ENCODE measurements at places on chromosomes 2 and 18.

GRCh38 chr18:7754725-7755181, 187.6 kb downstream of the PTPRM start:
- no peak for DNase-seq

GRCh38 chr18:3823073-3823472, 373.1 kb downstream of the TGIF1 start:
- DNase-seq: no peak

DNA sequence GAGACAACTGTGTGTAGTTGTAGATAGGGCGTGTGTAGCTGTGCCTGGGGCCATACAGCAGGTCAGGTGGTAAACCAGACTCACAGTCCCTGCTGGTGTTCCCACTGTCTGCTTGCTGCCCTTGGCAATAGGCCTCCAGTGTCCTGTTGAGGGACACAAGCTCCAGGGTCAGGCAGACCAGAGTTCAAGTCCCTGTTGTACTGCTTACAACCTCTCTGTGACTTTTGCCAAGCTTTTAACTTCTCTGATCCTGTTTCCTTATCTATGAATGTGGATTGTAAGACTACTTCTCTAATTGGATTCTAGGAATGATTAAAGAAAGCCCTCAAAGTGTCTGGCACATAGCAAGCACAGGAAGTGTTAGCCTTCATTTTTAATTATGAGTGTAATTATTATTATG, 68.6 kb downstream of the MERTK start:
- no peak for DNase-seq

DNA sequence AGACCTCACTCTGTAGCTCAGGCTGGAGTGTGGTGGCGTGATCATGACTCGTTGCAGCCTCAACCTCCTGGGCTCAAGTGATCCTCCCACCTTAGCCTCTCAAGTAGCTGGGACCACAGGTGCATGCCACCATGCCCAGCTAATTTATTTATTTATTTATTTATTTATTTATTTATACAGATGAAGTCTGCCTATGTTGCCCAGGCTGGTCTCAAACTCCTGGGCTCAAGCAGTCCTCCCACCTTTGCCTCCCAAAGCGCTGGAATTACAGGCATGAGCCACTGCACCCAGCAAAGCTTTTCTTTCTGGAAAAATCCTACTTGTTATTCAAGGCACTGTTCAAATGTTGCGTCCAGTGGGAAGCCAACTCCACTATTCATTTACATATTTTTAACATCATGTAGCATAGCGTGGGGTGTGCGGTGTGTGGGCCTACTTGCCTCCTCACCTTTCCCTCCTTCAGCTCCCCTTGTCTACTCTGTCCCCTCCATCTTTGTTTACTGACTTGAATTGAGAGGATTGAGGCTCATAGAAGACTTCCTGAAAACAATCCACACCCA, 6.8 kb upstream of the RHOB start:
- DNase-seq: no peak

GRCh38 chr2:165219481-165219880, 15.6 kb upstream of the SCN3A start:
- no peak for DNase-seq

- no peak for DNase-seq
Measured at GRCh38 chr18:22977847-22978701, 44.9 kb downstream of the RBBP8 start.

GRCh38 chr2:212548455-212548819, 9.8 kb upstream of the ERBB4 start:
- DNase-seq: no peak

GRCh38 chr2:42029171-42029570, 18.6 kb upstream of the PKDCC start:
- no peak for DNase-seq

DNA sequence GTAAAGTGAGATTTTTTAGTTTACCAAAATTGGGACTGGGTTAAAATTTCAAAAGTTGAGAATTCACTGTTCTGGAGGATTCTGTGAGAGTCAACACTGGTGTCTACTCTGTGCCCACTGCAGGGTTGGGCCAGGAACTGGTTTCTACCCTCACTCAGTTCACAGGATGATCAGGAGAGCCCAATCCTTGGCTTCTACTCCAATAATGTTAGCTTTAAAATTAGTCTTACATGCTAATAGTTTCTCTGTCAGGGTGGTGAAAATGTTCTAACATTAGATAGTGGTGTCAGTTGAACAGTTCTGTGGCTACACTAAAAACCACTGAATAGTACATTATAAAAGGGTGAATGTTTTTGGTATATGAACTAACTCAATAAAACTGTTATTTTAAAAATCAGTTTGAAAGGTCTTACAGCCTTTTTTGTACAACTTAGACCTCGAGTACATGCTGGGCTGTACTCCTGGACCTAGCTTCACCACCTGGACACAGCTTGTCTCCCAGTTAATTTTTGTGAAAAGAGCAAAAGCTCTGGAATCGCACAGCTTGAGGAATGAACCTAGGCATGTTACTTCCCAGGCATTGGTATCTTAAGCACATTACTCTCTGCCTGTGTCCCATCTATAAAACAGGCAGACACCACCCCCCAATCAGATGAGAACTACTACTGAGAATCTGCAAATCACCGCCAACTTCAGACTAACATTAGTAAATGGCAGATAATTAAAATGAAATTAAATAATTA, 44.4 kb downstream of the ACVR1 start:
- no peak for DNase-seq

GRCh38 chr2:133312038-133312729, 256.1 kb downstream of the NCKAP5 start:
- DNase-seq: no peak

DNA sequence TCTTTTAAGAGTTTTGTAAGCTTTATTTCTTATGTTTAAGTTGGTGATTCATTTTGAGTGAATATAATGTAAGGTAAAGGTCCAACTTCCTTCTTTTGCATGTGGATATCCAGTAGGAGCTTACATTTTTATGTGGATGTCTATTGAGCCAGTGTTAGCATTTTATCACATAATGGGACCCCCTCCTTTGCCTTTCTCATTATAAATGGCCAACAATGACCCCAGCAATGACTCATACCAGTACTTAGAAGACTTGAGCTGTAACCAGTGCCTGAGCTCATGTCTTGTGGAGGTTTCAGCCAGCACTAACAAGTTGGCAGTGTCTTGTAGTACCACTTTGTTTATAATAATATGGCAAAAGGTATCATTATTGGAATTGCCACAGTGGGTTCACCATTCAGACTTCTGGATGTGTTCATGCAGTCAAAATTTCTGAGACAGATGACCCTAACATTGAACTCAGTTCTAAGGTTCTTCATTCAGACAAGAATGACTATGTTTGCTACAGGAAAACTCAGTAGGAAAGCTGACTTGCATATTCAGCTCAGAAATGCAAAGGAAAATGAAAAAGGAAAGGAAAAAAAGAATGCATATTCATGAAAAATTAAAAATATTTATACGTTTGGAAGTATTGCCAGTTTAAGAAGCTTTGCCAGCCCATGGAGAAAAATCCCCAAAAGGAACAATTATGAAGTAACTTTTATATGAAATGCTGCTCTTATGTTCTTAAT, 41.0 kb downstream of the CDKL4 start:
- DNase-seq: peak; percentile 9

DNA sequence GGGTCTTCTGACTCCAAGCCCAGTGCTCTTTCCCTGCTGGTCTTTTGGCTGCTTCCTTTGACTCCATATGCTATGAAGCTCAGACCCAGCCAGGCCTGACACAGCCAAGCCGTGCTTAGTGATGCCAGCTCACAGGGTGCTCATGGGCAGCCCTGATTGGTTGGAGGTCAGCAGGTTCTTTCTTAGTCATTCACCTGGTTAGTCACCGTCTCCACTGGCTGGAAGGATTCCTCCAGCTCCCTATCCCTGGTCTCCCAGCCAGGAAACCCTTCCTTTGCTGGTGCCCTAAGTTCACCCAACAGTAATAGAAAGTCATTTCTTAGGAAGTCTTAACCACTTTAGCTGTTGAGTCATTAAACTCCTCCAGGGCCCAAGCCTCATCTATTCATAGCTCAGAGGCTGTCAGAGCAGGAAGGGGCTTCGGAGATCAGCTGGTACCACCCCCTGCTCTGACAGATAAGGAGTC, 3.9 kb downstream of the KCNK3 start:
- no peak for DNase-seq

DNA sequence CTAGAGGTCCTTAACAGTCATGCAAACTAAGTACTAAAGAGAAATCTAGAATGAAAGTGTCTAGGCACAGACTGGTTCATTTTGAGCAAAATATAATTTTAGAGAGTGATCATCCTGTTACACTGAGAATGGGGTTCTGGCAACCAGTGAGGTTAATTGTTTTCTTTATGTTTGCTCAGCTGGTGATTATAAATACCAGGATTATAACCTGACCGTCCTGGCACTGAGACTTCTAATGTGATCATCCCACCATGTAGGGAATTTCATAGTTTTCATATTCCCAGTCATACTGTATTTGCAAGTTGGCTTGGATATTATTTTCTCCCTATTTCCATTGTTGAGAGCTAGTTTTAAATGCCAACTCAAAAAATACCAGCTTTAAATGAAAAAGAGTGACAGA, 852.5 kb upstream of the LRATD1 start:
- DNase-seq: no peak

DNA sequence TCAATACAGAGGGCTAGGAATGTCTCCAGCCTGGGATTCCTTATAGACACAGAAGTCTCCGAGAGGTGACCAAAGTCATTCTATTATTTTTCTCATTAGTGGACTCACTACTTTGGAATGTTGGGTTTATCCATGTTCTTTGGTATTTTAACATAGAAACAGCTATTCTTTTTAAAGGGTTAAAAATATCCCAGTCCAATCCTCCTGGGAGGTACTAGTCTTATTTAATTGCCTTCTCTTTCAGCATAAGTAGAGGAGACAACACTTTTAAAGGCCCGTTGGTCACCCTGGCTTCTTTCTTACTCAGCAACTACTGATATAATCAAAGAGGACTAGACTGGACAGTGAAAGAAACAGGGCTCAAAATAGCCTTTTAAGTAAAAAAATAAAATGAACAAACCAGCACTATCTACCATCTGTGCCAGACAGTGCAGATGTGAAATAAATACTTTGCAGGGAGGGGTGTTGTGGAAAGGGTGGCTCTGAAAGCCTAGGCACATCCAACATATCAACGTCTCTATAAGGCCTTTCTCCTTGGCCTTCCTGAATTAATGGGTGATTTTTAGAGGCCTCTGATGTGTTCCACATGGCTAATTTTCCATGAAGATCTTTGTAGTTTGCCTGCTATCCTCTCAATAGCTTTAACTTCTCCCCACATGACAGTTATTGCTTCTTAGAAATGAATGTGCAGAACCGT, 334.4 kb upstream of the THUMPD2 start:
- no peak for DNase-seq

DNA sequence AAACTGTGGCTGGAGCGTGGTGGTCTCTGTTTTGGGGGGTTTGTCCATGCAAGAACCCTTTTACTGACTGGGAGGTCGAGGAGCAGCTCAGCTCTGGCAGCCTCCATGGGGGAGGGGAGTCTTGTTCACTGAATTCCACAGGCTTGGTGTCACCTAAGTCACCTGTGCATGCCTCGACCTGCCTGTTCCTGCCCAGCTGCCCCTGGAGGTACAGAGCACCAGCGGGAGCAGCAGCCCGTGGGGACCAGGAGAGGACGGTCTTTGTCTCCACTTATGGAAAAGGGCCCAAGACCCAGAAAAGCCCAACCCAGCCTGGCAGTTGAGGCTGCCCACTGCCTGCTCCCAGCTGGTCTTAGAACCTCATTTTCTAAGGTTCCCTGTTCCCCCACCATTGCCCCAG, 168.7 kb upstream of the AGAP1 start:
- no peak for DNase-seq

GRCh38 chr2:46122318-46122976, 174.8 kb upstream of the EPAS1 start:
- DNase-seq: no peak

- no peak for DNase-seq
Measured at GRCh38 chr18:8694891-8695290, 10.5 kb upstream of the MTCL1 start.

DNA sequence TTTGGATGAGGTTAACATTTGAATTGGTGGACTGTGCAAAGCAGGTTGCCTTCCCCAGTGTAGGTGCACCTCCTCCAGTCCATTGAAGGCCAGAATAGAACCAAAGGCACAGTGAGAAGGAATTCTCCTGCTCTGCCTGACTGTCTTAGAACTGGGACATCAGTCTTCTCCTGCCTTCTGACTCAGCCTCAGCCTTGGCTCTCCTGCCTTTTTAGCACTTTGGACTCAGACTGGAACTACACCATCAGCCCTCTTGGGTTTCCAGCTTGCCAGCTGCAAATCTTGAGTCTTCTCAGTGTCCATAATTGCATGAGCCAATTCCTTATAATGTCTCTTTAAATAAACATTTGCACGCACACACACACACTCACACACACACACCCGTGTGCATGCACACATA, 8.0 kb upstream of the TMEM177 start:
- DNase-seq: no peak

DNA sequence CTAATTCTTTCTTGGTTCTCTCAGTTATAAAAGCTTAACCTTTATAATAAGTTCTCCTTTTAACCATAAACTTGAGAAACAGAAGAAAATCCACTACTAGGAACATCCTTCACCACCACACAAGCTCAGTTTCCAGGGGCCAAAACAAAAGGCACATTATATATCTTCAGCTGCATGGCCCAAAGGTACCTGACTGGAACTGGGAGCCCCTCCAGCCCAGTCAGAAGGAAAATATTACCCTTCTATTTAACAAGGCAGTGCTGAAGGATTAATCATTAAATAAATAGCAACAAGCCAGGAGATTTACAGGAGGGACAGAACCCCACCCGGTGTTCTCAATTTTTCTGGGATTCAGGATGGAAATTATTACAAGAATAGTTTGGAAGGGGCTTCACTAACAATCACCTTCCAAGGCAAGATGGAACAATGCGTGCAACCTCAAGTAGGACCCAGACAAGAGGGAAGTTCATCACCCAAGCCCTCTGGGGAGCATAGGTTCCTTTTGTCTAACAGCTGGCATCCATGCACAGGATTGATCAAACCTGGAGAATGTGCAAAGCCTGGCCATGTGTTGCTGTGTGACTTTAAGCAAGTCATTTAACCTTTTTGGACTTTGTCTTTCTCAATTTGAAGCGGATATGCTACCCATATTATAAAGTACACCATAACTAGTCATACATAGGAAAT, 159.6 kb upstream of the SETBP1 start:
- no peak for DNase-seq

DNA sequence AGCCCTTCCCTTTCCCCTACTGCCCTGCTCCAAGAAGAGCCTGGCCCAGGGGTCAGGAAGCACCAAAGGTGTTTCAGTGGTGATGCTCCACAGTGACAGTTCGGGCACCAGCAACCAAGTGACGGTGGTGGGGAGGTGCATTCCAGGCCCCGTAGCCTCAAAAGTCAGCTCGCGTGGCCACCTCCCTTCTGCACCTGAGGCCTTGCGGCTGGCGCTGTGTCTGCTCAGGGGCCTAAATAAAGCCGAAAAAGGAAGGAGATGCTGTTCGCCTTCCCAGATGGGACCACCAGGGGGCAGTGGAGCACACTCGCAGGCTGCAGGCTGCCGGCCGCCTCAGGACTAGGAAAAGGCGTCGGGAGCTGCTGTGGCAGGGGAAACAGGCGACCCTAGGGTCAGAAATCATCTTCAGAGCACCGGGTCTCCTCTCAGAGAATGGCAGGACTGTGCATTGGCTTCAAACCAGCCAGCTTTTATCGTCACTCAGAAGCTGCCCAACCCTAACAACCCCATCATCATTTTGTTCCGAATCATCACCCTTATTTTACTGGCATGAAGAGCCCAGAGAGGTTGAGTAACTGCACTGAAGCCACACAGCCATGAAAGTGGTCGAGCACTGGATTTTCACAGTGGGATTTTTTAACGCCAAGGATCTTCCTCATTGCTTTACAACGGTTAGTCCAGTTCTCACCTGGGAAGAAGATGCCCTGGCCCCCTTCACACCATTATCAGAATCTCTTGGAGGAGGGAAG, 213.0 kb upstream of the CELF4 start:
- peak; percentile 68 for DNase-seq

Measured in K562 (cell line).